ENCODE measurements at places on chromosomes 12 and 14.

- DNase-seq: no peak
These were observed 1145.4 kb upstream of the TMEM132C start for GRCh38 chr12:127121494-127122084.

- no peak for DNase-seq
These were observed 58.3 kb downstream of the PRIMA1 start for GRCh38 chr14:93729993-93730392.

DNA sequence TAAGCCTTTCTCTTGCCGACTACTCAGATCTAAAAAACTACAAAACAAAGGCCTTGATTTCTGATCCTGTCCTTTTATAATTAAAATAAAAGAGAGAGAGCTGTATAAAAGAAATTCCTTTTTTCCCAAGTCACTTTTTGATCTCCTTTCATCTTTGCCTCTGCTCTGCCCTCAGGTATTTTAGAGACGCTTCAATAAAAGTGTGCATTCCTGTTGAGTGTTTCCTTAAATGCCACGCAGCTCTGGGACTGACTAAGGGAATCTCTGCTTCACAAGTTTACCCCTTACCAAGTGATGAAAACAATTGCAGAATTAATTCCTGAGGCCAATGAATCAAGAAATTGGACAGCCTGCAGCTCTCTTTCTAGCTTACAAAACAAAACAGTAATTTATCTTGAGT lies 1109.8 kb downstream of the TMTC2 start:
- DNase-seq: no peak

DNA sequence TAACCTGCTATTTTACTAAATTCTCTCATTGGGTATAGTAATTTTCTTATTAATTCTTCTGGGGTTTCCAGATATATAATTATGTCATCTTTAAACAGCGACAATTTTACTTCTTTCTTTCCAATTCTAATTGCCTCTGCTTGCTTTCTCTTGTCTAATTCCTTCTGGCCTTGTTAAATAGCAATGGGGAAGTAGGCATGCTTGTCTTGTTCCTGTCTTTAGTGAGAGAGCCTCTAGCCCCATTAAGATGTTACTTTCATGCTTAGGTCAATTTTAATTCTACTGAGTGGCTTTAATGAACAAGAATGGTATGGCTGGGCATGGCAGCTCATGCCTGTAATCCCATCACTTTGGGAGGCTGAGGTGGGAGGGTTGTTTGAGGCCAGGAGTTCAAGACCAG lies 31.7 kb downstream of the LRTM2 start:
- DNase-seq: peak; percentile 53

DNA sequence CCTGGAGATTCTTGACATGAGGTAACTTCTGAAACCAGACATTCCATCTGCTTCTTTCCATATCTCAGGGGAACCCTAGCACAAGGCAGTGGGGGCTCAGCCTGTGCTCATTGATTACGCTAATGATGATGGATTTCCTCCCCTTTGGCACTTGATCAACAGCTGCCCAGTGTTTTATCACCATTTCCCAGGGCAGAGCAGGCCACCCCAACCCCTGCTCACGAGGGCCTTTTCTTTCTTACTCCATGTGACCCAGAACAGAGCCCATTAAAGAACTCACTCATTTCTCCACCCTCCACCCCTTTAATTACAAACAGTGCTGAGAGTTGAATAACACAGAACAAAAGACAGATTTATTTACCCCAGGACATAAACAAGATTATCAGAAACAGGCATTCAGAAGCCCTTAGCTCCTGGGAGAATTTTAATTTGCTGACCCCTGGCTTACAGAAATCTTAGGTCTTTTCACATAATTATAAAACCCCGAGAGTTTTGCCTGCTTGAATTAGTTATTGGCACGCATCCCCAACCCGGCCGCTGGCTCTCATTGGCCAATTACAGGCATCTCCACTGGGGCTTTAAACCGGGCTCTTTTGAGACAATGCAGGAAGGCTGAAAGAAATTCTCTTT lies 32.0 kb upstream of the CCDC60 start:
- no peak for DNase-seq

DNA sequence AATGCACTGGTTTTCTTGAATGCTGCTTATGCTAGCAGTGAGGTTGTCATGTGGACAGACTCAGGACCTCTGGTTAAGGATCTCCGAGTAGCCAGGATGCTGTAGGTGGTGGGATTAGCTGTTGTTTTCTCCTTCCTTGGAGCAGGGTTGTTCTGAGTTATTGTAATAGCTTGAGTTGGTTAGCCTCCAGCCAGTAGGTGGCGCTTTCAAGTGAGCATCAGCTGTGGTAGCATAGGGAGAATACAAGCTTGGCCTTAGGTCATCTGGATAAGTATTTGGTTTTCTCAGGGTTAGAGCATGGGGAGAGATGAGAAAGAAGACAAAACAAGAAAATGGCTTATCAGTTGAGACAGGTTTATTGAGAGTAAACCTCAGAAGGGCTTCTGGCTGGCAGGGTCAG lies 299.7 kb upstream of the FBXO33 start:
- DNase-seq: peak; percentile 2

GRCh38 chr14:101410126-101410525 lies 151.2 kb upstream of the DIO3 start:
- DNase-seq: no peak

DNA sequence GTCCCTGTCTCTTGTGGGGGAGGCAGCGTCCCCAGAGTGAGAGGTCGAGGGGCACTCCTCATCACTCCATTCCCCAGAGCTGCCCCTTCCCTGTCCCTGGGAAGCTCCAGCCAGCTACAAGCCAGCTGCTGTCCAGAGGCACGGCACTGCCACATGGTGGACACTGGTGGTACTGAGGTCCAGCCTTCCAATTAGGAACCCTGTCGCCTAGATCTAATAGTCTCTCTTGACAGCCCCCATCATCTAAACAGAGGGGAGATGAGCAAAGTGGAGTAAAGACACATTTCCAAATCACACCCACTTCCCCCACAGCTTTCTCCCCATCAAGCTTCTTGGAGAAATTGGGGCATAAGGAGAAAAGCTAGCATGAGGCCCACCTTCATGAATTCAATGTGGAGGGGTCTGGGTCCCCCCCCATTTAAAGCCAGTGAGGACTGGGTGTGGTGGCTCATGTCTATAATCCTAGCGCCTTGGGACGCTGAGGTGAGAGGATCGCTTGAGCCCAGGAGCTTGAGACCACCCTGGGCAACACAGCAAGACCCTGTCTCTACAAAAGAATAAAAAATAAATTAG lies 2.1 kb upstream of the INHBE start:
- DNase-seq: peak; percentile 57

GRCh38 chr12:86172913-86173443 lies 83.2 kb downstream of the MGAT4C start:
- no peak for DNase-seq

DNA sequence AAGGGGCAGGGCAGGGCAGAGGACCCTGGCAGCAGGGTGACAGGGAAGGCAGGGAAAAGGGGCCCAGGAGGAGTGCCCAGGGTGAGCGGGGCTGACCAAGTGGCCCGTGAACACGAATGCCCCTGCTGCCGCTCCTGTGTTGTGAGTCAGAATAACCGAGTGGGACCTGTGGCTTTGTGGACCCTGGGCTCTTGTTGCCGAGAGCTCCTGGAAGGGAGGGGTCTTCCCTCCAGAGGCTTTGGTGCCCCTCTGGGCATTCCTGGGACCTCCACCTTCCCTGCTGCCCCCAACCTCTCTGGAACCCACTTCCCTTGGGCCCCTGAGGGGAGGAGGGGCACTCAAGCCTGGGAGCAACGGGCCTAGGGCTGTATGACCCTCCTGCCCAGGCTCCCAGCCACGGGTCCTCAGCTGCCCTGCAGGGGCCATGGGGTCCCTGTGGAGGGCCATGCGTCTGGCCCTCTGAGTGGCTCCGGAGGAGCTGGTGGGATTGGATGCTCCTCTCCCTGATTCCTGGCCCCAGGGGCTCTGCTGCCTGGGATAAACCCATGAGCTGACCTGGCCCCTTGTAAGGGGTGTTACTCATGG lies 319.4 kb downstream of the TMEM121 start:
- no peak for DNase-seq

DNA sequence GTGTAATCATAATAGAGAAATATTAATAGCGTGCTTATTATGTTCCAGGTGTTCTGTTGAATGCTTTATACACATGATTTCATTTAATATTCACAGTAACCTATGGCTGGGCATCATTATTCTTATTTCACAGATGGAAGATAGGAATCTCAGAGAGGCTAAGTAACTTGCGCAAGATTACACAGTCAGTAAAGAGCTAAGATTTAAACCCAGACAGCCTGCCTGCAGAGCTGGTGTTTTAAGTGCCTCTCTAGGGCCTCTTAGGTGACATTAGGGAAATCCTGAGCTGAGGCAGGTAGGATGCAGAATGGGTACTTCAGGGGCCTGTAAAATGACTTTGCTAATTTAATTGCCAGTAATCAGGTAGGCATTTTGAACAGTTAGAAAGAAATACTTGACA lies 18.5 kb upstream of the BHLHE41 start:
- DNase-seq: no peak

GRCh38 chr14:59707778-59708561 lies 131.4 kb upstream of the CCDC175 start:
- no peak for DNase-seq

GRCh38 chr14:30142216-30142615 lies 214.6 kb upstream of the PRKD1 start:
- DNase-seq: no peak

- DNase-seq: no peak
These were observed 25.9 kb downstream of the RHOF start for GRCh38 chr12:121767525-121768016.

DNA sequence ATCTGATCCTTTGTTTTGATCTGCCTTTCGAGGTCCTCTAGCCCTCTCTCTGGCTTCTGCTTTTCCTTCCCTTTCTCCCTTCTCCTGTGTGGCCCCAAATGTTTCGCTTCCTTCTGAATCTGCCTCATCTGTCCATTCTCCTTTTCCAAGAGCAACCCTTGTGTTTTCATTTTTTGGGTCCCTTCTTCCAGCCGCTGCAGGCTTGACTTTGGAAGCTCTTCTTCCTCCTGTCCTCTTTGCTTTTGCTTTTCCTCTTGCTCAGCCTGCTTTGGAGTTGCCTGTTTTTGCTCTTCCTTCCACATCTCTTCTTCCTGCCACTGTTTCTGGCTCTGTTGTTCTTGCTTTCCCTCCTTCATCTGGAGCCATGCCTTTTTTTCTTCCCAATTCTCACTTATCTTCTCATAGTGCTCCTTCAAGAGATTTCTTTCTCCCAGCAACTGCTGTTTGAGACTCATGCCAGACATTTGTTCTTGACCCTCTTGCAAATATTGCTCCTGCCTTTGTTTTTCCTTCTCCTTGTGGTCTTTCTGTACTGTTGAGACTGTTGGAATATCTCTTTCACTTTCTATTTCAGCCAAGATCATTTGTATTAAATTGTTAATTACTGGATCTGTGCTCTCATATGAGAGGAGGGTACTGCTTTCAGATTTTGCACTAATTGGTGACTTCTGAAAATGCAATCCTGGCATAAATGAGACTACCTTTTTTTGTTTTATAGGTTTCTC lies 42.4 kb downstream of the FAM186A start:
- no peak for DNase-seq

DNA sequence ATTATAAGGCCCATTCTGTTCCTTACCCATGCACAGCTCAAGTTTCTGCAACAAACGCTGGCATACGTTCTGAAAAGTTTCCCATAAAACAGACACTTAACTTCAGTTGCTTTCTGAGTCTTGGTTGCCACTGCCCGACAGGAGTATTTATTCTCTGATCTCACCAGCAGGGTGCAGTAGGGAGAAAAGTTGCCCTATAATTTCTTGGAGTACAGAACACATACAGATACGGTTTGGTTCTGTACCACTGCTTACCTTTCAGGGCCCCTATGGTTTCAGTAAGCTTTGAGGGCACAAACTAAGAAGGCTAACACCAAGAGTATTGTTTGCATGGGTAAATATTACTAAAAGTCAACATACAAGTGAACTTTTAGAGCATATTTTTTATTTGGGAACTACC lies 77.9 kb downstream of the SPATA7 start:
- peak; percentile 8 for DNase-seq

GRCh38 chr12:30707613-30708342 lies 12.1 kb upstream of the IPO8 start:
- DNase-seq: no peak

GRCh38 chr14:96648506-96649326 lies 146.5 kb downstream of the PAPOLA start:
- no peak for DNase-seq

GRCh38 chr14:36519431-36520321 lies at the start of gene NKX2-1:
Gene NKX2-1, minus strand, starts transcription at chr14:36520232. Its CDS starts 103 bp downstream, at chr14:36520129.
- no peak for DNase-seq

DNA sequence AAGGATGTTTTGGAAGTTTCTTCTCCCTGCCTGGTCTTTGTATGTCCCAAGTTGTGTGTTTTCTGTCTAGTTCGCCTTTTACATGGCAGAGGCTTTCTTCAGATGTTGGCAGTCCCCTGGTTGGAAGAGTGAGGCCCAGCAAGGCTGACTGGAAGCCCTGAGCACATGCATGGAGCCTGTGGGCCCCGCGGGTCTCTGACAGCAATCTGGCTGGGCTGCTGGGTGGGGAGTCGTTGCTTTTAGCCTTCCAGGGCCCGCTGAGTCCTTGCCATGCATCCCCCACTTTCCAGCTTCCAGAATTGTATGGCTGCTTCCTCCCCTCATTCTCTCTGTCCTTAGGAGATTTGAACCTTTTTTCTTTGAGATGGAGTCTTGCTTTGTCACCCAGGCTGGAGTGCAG lies 25.3 kb downstream of the ANKRD9 start:
- no peak for DNase-seq

GRCh38 chr12:98882526-98882925 lies 237.4 kb downstream of the APAF1 start:
- DNase-seq: no peak

- no peak for DNase-seq
These were observed 101.7 kb downstream of the DUSP6 start for GRCh38 chr12:89250636-89251035.

DNA sequence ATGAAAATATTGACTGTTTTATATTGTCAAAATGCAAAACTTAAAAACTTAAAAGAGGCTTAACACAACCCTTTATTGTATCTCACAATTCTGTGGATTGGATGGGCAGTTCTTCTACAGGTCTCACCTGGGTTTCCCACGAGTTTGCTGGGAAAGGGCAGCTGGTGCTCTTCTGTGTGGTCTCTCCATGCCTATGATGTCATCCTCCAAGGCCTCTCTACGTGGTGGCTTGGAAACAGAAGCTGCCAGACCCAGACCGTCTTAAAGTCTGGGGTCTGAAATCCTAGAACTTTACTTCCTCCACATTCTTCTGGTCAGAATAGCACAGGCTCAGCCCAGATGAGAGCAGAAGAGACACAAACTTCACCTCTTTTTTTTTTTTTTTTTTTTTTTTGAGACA lies 36.5 kb upstream of the KICS2 start:
- DNase-seq: no peak

DNA sequence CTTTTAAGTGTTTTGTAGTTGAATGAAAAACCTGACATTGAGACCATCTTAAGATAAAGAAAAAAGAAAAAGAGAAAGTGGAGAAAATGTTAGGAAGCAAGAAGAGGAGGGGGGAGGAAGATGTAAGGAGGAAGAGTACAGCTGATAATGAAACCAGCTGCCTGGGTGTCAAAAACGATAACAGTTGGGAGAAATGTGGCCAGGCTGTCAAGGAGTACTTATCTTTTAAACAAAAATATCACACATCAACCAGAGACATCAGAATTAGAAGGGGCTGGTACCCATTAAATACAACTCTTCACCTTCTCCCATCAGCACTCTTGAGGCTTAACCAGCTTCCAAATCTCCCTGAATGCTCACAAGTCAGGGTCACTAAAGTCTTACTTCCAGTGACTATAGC lies 4.5 kb downstream of the SLC11A2 start:
- DNase-seq: no peak
